A549 treated with RU486 at 1 μM for 4 hours (cell line): ENCODE measurements at places on chromosomes 2 and 18. TPM values are rescaled to one million over a fixed set of nuclear protein-coding genes. Genes with fewer than 3 reads are reported as not detected.

The ALLC gene
- total RNA-seq: 0.21 TPM in 1 of 5 replicates, not detected in the others

The SKOR2 gene
- total RNA-seq: not detected in 5 replicates

The PDCL3 gene
- 37.0 to 51.1 TPM (median 39.7 TPM) in 5 replicates for total RNA-seq

The IL36B gene
- total RNA-seq: not detected in 5 replicates

The LHCGR gene
- total RNA-seq: not detected in 5 replicates

The THSD7B gene
- not detected in 5 replicates for total RNA-seq

The GALNT13 gene
- total RNA-seq: 7.5 to 12.4 TPM (median 10.0 TPM) in 5 replicates

The EHBP1 gene
- 53.0 to 61.3 TPM (median 59.2 TPM) in 5 replicates for total RNA-seq

The TXNDC2 gene
- total RNA-seq: 0.06 to 0.38 TPM (median 0.16 TPM) in 5 replicates

The KLF11 gene
- total RNA-seq: 3.2 to 6.7 TPM (median 5.4 TPM) in 5 replicates

The CD207 gene
- not detected in 5 replicates for total RNA-seq

The DCDC2C gene
- total RNA-seq: 0.24 to 0.54 TPM (median 0.30 TPM) in 5 replicates

The TMEM182 gene
- 3.6 to 5.7 TPM (median 3.7 TPM) in 5 replicates for total RNA-seq
